ENCODE measurements at places on chromosomes 13 and 19. TPM values are rescaled to one million over a fixed set of nuclear protein-coding genes. Genes with fewer than 3 reads are reported as not detected.

- H3K27me3 ChIP-seq, result no peaks in the 10 kb centered on the region
- DNase-seq, result no peak
- H3K36me3 ChIP-seq, result no peaks in the 10 kb centered on the region
- H3K4me3 ChIP-seq, result no peak overlapping the region
Observed at GRCh38 chr19:2336528-2337328, 8.2 kb downstream of the SPPL2B start.

DNA sequence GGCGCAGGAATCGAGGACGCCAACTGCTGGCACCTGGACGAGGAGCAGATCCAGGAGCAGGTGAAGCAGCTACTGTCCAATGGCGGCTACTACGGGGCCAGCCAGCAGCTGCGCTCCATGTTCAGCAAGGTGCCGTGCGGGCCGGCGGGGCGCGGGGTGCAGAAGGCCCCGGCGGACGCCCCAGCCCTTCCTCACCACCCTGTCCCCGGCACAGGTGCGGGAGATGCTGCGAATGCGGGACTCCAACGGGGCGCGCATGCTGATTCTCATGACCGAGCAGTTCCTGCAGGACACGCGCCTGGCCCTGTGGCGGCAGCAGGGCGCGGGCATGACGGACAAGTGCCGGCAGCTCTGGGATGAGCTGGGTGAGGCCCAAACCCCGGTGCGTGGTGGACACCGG is 13.6 kb downstream of the ZSWIM4 start:
- H3K4me3 ChIP-seq, result no peak overlapping the region
- H3K27ac ChIP-seq, result no peak overlapping the region
- no peaks in the 10 kb centered on the region for H3K27me3 ChIP-seq
- H3K36me3 ChIP-seq, result peaks cover 46% of the 10 kb centered on the region

Gene TMEM145
- total RNA-seq, result not detected

- peaks cover 11% of the 10 kb centered on the region for H3K27me3 ChIP-seq
- no peaks in the 10 kb centered on the region for H3K4me1 ChIP-seq
- no peak overlapping the region for H3K4me3 ChIP-seq
- no peaks in the 10 kb centered on the region for H3K36me3 ChIP-seq
- DNase-seq, result peak; percentile 54
Observed at GRCh38 chr19:46211201-46211881, 18.2 kb upstream of the IGFL1 start.

GRCh38 chr13:97986835-97987234 is 33.4 kb downstream of the IPO5 start:
- no peaks in the 10 kb centered on the region for H3K4me1 ChIP-seq
- no peak for DNase-seq
- H3K36me3 ChIP-seq, result peaks cover 14% of the 10 kb centered on the region
- H3K4me3 ChIP-seq, result no peak overlapping the region
- no peak overlapping the region for H3K27ac ChIP-seq

GRCh38 chr13:90105276-90105675 is 1242.2 kb upstream of the MIR17HG start:
- no peaks in the 10 kb centered on the region for H3K36me3 ChIP-seq
- no peak for DNase-seq
- no peaks in the 10 kb centered on the region for H3K4me1 ChIP-seq
- H3K27ac ChIP-seq, result no peak overlapping the region

- H3K27ac ChIP-seq, result no peak overlapping the region
- DNase-seq, result no peak
- H3K27me3 ChIP-seq, result no peaks in the 10 kb centered on the region
- no peak overlapping the region for H3K4me3 ChIP-seq
- H3K36me3 ChIP-seq, result no peaks in the 10 kb centered on the region
Observed at GRCh38 chr13:96314974-96315373, 225.1 kb downstream of the HS6ST3 start.

DNA sequence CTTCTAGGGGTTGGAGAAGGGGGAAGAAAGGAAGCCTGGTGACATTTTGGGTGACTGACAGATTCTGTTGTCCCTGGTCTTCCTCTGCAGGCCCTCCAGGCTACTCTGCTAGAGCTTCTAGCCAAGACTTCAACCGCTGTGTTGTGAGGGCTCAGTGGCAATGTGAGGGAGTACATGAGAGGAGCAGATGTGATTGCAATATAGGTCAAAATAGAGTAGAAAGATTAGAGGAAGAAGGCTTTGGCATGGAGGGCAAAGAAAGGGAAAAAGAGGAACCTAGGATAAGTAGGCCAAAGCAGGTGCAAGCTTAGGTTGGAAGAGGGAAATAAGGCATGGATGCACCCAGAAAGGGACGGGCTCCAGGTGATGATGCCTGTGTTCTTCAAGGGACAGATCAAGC is 216.9 kb downstream of the RGCC start:
- H3K4me1 ChIP-seq, result peaks cover 4% of the 10 kb centered on the region
- H3K27me3 ChIP-seq, result no peaks in the 10 kb centered on the region
- H3K36me3 ChIP-seq, result no peaks in the 10 kb centered on the region

Gene PSPN
- 1.2 TPM for total RNA-seq

Gene ADAT3
- total RNA-seq, result 11.7 TPM

DNA sequence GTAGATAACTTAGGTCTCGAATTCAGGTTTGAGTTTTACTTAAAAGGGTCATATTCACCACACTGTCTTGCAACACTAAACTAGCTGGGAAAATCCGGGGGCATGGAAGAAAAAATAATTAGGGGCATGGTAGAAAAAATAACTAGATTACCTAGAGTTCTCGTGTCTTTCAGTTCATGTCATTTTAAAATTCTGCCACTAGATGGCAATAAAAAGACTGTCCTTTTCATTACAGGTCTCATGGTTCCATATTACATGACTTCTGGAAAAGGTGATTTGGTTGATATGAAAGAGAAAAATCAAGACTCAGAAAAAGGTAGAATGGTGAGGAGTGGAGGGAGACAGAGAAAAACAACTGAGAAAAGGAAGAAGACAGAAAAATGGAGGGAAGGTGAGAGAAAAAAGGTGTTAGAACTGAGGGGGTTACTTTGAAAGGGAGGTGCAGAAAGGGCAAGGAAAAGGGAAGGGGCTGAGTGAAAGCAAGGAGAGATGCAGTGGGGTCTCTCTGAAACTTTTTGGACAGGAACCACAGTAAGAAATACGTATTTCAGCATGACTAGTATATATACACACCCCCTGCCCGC is 299.0 kb downstream of the KLF12 start:
- H3K4me1 ChIP-seq, result peaks cover 4% of the 10 kb centered on the region
- no peak overlapping the region for H3K4me3 ChIP-seq
- no peaks in the 10 kb centered on the region for H3K27me3 ChIP-seq
- no peaks in the 10 kb centered on the region for H3K36me3 ChIP-seq

DNA sequence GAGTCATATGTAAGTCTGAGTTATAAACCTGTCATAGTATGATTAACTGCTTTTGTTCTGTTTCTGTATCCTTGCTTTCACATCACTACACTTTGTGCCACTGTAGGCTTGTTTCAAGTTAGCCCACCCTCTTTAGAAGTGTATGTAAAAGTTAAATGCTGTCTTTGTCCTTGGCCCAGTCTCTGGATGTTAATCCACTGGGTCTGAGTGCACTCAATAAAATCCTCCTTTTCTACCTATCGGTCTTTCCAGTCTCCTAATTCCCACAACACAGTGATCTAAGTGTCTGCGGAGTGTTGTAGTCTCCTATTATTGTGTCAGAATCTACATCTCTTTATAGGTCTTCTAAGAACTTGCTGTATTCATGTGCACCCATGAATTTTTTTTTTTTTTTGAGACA is 14.1 kb downstream of the ZNF429 start:
- no peak overlapping the region for H3K27ac ChIP-seq
- H3K4me3 ChIP-seq, result no peak overlapping the region
- peaks cover 2% of the 10 kb centered on the region for H3K36me3 ChIP-seq
- H3K27me3 ChIP-seq, result no peaks in the 10 kb centered on the region

Gene FXYD5
- 223 TPM for total RNA-seq

DNA sequence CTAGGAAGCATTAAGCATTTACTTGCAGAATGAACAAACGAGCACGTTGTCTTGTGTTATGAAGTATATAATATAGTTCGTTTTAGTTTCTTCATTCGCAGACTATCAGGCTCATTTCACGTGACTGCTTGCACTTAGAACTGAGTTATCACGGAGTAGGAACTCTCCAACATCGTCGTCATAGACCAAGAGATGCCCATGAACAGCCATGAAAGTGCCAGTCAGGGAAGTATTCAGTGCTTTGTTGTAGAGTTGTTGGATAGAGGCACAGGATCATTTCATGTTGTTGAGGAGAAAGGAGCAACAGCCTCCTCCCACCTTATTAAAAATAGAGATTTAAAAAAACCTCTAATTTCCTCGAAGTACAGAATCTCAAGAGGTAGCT is 977 bp upstream of the IL17D start:
- peaks cover 8% of the 10 kb centered on the region for H3K4me1 ChIP-seq
- H3K4me3 ChIP-seq, result peak overlapping the region; percentile 52
- DNase-seq, result peak; percentile 28
- no peaks in the 10 kb centered on the region for H3K36me3 ChIP-seq

GRCh38 chr19:49119411-49120324 is at the start of gene PPFIA3:
Gene PPFIA3 (plus strand): TSS chr19:49119544. CDS start chr19:49127874, 8,330 bp downstream.
- DNase-seq, result peak; percentile 51
- no peaks in the 10 kb centered on the region for H3K36me3 ChIP-seq
- H3K4me1 ChIP-seq, result peaks cover 12% of the 10 kb centered on the region
- H3K4me3 ChIP-seq, result peak within 1 kb of the TSS; percentile 65
- peak within 1 kb of the TSS; percentile 63 for H3K27ac ChIP-seq

GRCh38 chr19:48353677-48354076 is 10.1 kb downstream of the TMEM143 start:
- no peaks in the 10 kb centered on the region for H3K4me1 ChIP-seq
- H3K36me3 ChIP-seq, result no peaks in the 10 kb centered on the region
- no peak overlapping the region for H3K27ac ChIP-seq
- DNase-seq, result no peak
- no peak overlapping the region for H3K4me3 ChIP-seq

- H3K36me3 ChIP-seq, result peaks cover 4% of the 10 kb centered on the region
- H3K27me3 ChIP-seq, result no peaks in the 10 kb centered on the region
- H3K4me3 ChIP-seq, result no peak overlapping the region
- no peak overlapping the region for H3K27ac ChIP-seq
Observed at GRCh38 chr19:39828654-39829032, 5.3 kb downstream of the DYRK1B start.

GRCh38 chr19:54434873-54435214 is 14.2 kb upstream of the LENG8 start:
- no peaks in the 10 kb centered on the region for H3K36me3 ChIP-seq
- no peaks in the 10 kb centered on the region for H3K4me1 ChIP-seq
- DNase-seq, result no peak
- H3K4me3 ChIP-seq, result no peak overlapping the region
- H3K27ac ChIP-seq, result no peak overlapping the region
